Posterior vena cava (tissue), 2 donors: ENCODE measurements at places on chromosomes 4 and X. TPM values are rescaled to one million over a fixed set of nuclear protein-coding genes. Genes with fewer than 3 reads are reported as not detected.

The TAF9B gene
- 28.3 TPM for total RNA-seq

The PRDM8 gene
- total RNA-seq: 4.8 TPM

The ARSD gene
- 11.7 TPM for total RNA-seq

The SFRP2 gene
- total RNA-seq: 157 TPM

The PHKA2 gene
- total RNA-seq: 13.5 TPM

The GATA1 gene
- total RNA-seq: not detected

The CCDC160 gene
- not detected for total RNA-seq

The CD38 gene
- 16.1 TPM for total RNA-seq

The TMEM154 gene
- 1.5 TPM for total RNA-seq

The BEX5 gene
- 3.0 TPM for total RNA-seq

The WDR17 gene
- 2.5 TPM for total RNA-seq

The LDOC1 gene
- total RNA-seq: 36.7 TPM

The RPL34 gene
- total RNA-seq: 895 TPM

The NPFFR2 gene
- total RNA-seq: 0.14 TPM

The ZNF732 gene
- 0.19 TPM for total RNA-seq

The NDP gene
- not detected for total RNA-seq

The MAGEC3 gene
- total RNA-seq: 0.28 TPM

The KLHL34 gene
- total RNA-seq: not detected

The MAGEA2 gene
- total RNA-seq: not detected

The AGTR2 gene
- total RNA-seq: 0.10 TPM

The SEC24D gene
- total RNA-seq: 103 TPM

The IL1RAPL1 gene
- 0.10 TPM for total RNA-seq

The HSFX1 gene
- 1.0 TPM for total RNA-seq

The STBD1 gene
- total RNA-seq: 37.4 TPM

The ASB12 gene
- 0.38 TPM for total RNA-seq

The ARMCX1 gene
- total RNA-seq: 28.8 TPM

The TMEM255A gene
- total RNA-seq: 6.3 TPM

The YY2 gene
- 2.0 TPM for total RNA-seq

The PCSK1N gene
- total RNA-seq: 0.52 TPM

The NEIL3 gene
- total RNA-seq: 0.46 TPM

The MTMR8 gene
- total RNA-seq: 5.2 TPM

The LRCH2 gene
- 6.1 TPM for total RNA-seq

The SPANXA2 gene
- not detected for total RNA-seq

The GAGE12H gene
- total RNA-seq: not detected

The HGFAC gene
- total RNA-seq: not detected

The FHIP1A gene
- 1.2 TPM for total RNA-seq

The CT45A10 gene
- total RNA-seq: not detected

The SLC10A3 gene
- 31.3 TPM for total RNA-seq

The ATP7A gene
- 10.8 TPM for total RNA-seq

The GK2 gene
- total RNA-seq: not detected

The OTC gene
- total RNA-seq: 2.9 TPM

The TMEM144 gene
- total RNA-seq: 8.0 TPM

The ZRSR2 gene
- 13.1 TPM for total RNA-seq

The SRPK3 gene
- total RNA-seq: 9.8 TPM

The GPR82 gene
- total RNA-seq: 0.19 TPM

The RAB9A gene
- total RNA-seq: 16.2 TPM

The PGAM4 gene
- not detected for total RNA-seq

The TMEM156 gene
- 0.65 TPM for total RNA-seq

The POU4F2 gene
- total RNA-seq: not detected

The HMX1 gene
- not detected for total RNA-seq

The MAMLD1 gene
- total RNA-seq: 10.9 TPM
